ENCODE measurements at places on chromosomes 7 and 10.

DNA sequence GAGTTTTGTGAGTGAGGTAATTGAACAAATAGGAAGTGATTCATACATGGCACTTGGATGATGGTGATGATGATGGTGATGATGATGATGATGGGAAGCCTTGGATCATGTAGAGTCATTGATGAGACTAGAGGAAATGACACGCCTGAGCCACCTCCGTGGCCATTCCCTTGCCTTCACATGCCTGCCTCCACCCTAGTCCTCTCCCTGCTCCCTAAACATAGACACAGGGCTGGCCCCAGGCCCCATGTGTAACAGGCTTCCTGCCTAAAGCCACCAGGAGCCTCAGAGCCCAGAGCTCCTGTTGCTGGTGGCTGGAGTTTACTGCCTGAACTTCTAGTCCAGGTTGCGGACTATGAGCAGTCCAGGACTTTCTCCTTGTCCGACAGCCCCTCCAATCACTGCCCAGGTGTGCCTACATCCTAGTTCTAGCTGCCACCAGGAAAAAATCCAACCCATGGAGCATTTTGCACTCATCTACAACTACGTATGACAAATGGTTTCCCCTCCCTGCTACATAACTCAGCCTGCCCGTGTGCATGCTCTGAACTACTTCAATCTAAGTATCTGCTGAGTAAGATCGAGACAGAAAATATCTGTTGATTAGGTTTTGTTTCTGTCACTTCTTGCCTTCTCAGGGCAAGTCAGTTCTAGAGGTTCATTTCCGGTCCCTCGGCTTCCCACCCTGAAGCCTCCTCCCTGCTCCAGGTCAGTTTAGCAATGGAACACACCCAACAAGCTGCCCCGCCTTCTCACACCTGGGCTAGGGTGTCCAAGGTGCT lies 35.5 kb upstream of the KDM7A start:
- no peak for DNase-seq

DNA sequence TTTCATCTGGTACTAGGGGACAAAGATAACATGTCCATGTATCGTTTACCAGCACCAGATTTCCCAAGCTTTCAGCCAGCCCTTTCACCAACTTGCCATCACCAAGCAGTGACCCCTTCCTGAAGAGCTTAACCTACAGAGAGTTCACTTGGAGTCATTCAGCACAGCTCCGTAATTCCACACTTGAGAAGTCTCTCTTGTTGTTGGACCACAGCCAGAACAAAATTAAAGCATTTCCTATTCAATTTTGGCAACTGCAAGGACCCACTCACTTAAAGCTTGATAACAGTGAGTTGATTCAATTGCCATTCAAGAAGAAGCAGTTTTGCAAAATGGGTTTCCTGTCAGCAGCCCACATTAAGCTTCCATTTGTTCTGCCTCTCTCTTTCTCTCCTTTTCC lies 88.5 kb upstream of the LRRTM3 start:
- DNase-seq = no peak

GRCh38 chr7:27083646-27084045 lies 12.2 kb downstream of the HOXA1 start:
- no peak for DNase-seq

DNA sequence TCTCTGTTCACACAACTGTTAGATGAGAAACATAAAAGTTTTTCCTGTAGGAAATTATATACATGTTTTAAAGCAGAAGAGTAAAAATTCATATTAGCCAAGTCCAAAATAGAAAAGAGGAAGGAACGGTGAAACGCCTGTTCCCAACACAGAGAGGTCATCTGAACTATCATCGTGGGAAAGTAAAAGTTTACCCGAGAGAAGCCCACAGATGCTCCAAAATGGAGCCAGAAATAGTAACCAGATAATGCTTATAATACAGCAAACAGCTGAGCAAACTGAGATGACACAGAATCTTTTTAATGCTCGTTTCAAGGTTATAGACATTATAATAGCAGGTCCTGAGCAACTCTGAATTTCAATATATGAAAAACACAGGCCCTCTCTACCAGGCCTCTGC lies 24.5 kb downstream of the FRMD4A start:
- no peak for DNase-seq

DNA sequence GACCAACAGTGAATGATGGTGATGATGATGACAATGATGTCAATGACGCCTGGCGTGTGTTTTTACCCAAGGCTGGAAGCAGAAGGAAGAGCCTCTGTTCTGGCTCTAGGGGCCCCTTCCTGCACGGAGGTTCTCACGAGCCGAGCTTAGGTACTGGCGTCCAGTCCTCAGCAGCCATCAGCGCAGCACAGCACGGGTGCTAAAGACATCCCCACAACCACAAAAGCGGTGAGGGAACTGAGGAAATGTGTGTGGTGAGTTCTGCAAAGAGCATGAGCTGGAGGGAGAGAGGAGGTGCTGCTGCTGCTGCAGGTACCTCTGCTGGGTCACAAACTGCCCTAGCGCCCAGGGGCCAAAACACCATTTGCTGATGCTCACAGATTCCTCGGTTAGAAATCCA lies 81.6 kb downstream of the SFMBT2 start:
- no peak for DNase-seq

DNA sequence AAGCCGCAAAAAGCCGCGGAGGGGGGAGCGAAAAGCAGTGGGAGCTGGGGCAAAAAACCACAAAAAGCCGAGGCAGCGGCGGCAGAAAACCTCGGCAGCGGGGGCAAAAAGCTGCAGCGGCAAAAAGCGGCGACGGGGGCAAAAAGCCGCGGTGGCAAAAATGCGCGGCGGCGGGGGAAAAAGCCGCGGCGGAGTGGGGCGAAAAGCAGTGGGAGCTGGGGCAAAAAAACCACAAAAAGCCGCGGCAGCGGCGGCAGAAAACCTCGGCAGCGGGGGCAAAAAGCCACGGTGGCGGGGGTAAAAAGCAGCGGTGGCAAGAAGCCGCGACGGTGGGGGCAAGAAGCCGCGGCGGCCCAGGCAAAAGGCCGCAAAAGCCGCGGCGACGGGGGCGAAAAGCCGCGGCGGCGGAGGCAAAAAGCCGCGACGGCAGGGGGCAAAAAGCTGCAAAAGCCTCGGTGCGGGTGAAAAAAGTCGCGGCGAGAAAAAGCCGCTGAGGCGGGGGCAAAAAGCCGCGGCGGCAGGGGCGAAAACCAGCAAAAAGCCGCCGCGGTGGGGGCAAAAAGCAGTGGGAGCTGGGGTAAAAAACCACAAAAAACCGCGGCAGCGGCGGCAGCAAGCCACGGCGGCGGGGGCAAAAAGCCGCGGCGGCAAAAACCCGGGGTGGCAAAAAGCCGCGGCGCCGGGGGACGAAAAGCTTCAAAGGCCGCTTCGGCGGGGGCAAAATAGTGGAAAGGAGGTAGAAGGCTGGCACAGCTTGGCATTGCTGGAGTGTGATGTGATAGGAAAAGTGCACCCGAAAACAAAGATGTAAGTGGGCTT lies 135.9 kb downstream of the ZNF92 start:
- DNase-seq = peak; percentile 14

GRCh38 chr10:10498781-10499180 lies 518.9 kb upstream of the CELF2 start:
- DNase-seq = no peak

DNA sequence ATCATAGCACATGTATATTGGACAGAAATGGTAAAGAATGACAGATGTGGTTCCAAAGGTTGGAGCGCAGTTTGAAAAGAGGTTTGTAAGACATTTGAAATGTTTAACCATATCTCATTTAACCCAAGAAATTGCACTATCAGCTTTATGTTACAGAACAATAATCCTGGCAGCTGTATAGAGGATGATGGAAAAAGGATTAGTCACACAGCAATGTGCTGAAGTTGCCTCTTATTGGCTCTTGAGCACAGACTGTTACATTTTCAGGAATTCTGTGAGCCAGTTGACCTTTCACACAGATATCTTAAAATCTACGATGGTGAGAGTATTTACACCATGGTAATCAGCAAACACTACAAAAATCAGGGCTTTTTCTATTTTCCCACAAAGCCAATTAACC lies 3.9 kb downstream of the COG5 start:
- no peak for DNase-seq

DNA sequence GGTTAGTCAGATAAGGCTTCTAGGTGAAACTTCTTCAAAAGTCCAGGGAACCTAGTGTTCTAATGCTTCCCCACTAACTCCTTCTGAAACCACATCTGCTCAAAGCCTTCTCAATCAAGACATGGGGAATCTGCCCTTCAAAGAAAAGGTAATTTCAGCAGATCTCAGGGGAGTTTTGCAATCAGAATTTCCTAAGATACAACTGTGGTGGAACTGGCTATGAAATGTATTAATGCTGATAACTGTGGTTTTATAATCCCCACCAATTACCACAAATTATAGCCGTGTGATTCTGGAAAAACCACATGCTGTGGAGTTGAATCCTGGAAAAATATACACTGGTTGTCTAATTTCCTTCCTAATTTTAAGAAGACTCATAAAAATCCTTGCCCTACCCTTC lies 233.8 kb downstream of the SORCS1 start:
- no peak for DNase-seq

- DNase-seq = no peak
Observed at GRCh38 chr7:95993380-95993779, 221.0 kb downstream of the DYNC1I1 start.

DNA sequence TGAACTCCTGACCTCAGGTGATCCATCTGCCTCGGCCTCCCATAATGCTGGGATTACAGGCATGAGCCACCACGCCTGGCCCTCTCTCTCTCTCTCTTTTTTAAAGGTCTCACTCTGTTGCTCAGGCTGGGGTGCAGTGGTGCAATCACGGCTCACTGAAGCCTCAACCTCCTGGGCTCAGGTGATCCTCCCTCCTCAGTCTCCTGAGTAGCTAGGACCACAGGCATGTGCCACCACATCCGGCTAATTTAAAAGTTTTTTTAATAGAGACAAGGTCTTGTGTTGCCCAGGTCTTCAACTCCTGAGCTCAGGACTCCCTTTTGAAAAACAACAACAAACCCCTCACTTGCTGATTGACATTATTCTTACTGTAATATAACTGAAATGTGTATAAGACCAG lies 11.6 kb downstream of the PALD1 start:
- no peak for DNase-seq

DNA sequence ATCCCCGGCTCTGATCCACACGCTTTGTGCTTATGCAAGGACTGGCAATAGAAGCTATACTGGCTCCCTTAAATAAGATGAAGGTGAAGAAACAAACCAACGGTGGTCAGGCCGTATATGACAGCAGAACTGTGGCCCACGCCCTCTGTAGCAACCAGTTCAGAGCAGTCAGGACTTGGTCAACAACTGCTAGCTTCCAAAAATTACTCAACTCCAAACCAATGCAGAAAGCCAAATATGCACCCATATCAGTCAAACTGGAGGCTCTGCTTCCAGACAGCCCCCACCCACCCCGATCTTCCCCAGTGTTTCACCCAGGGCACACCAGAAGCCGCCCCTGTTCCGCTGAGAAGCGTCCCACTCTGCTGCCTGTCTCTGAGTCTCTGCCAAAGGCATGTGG lies 222.3 kb upstream of the MGMT start:
- DNase-seq = no peak

DNA sequence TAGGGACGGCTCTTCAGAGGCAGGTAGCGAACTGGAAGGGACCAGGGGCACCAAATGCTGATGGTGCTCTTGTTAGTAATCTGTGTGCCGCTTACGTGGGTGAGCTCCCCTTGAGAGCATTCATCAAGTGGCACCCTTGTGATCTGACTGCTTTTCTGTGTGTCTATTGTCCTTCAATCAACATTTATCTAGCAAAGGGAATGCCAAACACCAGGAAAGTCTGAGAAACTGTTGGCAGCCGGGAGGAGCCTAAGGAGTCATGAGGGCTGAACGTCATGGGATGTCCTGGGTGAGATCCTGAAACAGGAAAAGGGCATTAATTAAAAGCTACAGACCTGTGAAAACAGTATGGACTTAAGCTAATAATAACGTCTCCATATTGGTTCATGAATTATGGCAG lies 733.1 kb downstream of the TYW1 start:
- no peak for DNase-seq

GRCh38 chr10:124138883-124139348 lies 45.5 kb upstream of the CHST15 start:
- no peak for DNase-seq

GRCh38 chr7:10221084-10221483 lies 752.6 kb upstream of the PHF14 start:
- no peak for DNase-seq

- DNase-seq = no peak
Observed at GRCh38 chr7:21215307-21215706, 212.6 kb upstream of the SP4 start.

DNA sequence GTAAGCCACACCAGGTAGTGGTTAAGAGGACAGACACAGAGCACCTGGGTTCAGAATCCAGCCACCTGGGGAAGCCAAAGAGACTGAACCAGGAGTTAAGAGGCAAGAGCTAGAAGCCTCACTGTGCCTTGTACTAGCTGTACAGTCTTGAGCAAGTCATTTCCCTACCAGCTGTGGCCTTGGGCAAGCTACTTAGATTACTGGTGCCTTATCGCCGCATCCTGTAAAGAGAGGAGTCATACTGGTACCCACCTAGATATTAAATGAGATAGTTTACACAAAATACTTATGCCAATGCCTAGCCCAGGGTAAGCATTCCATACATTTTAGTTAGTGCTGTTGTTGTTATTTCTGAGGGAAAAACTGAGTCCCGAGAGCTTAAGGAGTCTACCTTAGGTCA lies 47.7 kb downstream of the HABP2 start:
- DNase-seq = no peak

GRCh38 chr7:15829691-15830090 lies 143.2 kb upstream of the MEOX2 start:
- no peak for DNase-seq

DNA sequence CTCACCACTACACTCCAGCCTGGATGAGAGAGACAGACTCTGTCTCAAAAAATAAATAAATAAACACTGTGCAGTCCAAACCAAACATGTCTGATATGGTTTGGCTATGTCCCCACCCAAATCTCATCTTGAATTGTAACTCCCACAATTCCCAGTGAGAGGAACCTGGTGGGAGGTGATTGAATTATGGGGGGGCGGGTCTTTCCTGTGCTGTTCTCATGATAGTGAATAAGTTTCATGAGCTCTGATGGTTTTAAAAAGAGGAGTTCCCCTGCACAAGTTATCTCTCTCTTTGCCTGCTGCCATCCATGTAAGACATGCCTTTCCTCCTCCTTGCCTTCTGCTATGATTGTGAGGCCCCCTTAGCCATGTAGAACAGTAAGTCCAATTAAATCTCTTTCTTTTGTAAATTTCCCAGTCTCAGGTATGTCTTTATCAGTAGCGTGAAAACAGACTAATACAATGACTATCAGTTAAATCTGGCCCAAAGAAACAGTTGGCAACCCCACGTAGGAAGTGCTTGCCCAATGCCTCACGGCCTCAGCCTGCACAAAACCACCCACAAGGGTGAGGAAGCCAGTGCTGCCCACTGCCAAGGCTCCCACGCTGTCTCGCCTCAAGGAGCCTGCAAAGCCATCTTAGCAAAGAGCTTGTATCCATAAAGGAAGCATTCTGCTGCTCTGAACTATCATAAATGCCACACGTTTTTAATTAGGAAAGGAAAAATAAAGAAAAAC lies 64.7 kb downstream of the PIK3AP1 start:
- DNase-seq = no peak

- no peak for DNase-seq
Observed at GRCh38 chr10:132357286-132358058, 25.5 kb downstream of the LRRC27 start.
